Stimulated activated CD8-positive, alpha-beta memory T cell treated with anti-CD3 and anti-CD28 coated beads, Interleukin-4, amount 100 ng/mL, for 1 hour (primary cell): ENCODE measurements at places on chromosomes 4 and X.

DNA sequence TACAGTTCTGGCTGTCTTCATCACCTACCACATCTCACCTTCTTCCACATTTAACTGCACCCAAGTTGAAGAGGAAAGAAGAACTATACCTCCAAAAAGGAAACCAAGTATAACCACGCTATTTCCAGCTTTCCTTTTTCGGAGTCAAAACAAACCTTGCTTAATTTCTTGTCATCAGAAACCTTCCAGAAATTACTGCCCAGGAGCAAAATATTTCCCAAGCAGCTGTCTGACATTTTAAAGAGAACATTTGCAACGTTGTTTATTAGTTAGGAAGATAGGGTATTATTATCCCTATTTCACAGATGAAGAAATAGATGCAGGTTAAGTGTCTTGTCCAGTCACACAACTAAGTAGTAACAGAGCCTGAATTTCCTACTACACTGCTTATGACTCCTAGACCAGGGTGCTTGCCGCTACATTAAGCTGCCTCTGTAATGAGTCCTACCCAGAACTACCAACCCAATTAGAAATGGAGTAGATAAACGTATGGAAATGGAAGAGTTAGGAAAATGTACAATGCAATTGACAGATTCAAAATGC is 2.2 kb upstream of the ACSL4 start:
- DNase-seq: no peak

DNA sequence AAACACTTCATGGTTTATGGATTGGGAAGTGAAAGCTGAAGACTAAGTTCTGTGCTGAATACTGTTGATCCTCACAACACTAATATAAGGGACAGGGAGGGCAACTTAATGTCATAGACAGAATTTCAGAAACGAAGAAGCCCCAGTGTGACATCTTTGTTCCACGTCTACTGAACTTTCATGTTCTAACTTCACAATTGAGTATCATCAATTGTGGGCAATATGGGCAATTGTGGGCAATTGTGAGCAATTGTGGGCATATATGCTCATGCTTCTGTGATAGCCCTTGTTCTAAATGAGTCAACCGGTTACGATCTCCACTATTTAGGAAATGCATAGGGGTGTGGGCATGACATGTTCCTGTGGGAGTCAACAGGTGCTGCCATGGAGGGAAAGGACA is 33.7 kb downstream of the CYBB start:
- DNase-seq: no peak

- DNase-seq: no peak
Measured at GRCh38 chr4:138216272-138216867, 25.8 kb downstream of the SLC7A11 start.

DNA sequence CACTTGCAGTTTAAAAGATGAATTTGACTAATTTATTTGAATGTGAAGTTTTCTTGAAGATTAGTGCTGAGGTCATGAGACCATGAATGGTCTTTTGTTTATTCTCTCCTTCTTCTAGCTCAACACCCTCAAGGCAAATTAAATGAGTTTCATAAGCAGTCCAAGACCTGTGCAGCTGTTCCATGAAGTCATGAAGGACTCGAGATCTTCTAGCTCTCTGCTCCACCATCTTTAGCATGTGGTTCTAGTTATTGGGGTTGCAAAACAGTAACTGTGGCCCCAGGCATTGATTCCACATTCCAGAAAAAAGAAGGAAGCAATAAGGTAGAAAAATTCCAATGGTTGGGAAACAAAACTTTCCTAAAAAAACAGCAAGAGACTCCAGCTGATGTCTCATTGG is 84.2 kb upstream of the HS3ST1 start:
- no peak for DNase-seq

DNA sequence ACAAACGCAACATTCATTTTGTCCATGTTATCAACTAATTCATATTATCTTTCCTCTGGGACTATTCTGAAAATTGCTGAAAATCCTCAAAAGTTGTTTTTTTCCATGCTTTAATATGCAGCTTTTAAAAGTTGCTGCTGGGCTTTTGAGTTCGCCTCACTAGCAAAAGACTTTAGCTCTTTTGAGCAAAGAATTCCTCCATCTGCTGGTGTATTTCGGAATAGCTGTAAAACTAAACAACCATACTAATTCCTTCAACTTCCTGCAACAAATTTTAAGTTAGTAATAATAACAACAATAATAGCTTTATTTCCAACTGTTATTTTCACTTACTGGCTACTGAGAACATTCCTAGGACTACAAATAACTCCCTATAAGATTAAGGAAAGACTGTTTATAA is 124.5 kb upstream of the PLAC1 start:
- DNase-seq: no peak

DNA sequence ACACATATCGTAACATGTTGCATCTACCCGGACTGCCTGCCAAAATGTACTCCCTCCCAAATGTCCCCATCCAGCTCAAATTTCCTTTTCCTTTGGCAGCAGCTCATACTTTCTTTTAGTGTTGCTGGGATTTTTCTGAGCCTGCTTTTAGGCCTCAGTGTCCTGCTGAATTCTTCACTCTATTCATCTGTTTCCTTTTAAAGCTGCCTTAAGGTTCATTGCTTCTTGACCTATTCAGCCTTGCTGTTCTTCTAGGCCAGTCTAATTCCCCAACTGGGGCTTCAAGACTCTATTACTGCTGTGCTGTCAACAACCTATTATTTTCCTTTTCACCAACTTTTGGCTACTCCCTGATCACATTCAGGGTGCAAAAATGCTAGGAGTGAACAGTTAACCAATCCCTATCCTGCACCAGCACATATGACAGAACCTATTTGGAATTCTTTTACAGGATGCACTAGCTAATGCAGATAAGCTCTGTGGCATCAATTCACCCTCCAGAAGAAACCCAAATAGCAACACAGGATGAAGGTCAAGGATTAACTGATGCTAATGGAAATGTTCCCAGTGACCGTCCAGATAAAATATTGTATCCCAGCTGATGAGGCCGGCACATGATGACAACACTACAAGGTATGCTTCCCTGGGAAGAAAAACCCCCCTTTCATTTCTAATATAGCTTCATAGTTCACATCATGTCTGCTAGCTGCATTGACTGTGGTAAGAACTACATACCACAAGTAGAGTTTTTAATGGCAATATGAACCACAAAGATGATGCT is 114.7 kb upstream of the TTC29 start:
- DNase-seq: no peak
